Suprapubic skin (tissue), 4 donors: ENCODE measurements at places on chromosomes 6 and 20.

DNA sequence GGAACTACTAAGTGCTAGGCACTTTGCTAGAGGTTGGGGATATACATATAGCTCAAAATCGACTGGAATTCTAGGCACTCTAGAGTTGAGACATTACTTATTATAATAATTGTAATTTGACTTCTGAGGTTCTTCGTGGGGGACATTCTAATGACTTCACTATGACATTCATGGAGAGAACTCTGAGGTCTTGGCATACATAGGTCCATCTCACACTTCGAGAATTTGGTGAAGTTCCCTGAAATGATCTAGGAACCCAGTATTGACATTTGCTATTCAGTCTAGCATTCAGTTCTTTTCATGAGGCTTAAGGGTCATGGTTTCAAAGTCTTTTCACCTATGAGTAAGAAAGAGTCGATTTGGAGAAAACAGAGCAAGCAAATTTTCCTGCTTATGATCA is 446.6 kb upstream of the JAG1 start:
- no peak for DNase-seq

GRCh38 chr6:112188906-112189305 is 65.5 kb downstream of the LAMA4 start:
- DNase-seq: no peak

DNA sequence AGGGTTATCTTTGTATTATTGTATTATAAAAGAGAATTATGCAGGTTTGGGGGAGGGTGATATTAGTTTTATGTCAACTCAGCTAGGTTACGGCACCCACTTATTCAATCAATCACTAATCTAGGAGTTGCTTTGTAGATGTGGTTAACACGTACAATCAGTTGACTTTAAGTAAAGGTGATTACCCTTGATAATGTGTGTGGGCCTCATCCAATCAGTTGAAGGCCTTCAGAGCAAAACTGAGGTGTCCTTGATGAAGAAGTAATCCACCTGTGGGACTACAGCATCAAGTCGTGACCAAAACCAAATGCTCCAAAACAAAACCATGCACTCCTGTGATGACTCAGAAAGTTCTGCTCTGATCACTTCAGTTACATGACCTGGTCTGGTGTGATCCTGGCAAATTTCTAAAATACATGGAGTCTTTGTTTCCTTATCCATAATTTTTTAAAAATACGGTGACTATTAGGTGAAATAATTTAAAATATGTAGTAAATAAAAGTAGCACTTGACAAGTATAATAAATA is 114.1 kb downstream of the IYD start:
- no peak for DNase-seq

- no peak for DNase-seq
These were observed 219.2 kb downstream of the CLVS2 start for GRCh38 chr6:123215211-123215610.

DNA sequence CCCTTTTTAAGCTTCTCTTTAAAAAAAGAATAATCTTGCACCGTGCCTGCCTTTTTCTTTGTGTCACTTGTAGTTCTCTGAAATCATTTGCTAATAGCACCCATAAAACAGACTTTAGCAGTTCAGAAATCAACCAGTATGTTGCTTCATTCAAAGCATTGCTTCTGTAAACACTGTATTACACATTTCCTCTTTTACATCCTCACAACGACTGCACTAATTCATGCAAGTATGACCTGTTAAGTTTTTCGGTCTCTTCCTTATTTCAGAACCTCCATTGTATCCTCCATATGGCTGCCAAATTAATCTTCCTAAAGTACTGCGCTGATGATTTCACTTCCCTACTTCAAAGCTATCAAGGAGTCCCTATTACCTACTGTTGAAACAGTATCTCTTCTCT is 142.9 kb upstream of the RNF217 start:
- no peak for DNase-seq

DNA sequence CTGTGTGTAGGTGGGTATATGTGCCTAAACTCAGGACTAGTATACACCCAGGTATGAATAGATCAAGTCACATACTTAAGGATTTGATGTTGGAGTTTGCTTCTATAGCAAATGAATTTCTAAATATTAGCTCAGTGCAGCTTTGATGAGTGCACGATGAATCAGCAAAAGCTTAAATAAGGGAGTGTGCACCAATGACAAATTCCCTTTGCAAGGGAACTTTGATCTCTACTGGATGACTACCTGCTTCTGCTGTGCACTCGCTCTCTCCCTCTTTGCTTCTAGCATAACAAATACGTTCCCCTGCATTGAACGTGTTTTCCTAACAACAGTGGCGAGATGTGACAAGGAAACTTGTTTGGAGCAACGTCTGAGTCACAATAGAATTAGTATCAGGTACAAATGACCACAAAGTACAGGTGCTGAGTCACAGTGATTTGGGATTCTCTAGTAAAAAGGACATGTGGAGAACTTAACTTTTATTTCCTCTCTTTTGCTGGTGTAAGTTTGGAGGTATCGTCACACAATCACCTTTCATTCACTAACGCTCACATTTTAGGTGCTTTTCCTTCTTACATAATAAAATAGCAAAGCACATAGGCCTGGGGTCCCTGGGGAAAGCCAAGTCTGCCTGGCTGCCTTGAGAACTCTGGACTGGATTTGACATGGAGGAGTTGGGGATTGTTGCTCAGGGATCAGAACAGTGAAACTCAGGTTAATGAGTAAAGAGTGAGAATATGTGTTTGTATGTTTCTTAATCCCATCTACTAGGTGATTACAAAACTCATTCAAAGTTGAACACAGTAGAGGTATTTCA is 49.7 kb downstream of the KLHL31 start:
- no peak for DNase-seq

DNA sequence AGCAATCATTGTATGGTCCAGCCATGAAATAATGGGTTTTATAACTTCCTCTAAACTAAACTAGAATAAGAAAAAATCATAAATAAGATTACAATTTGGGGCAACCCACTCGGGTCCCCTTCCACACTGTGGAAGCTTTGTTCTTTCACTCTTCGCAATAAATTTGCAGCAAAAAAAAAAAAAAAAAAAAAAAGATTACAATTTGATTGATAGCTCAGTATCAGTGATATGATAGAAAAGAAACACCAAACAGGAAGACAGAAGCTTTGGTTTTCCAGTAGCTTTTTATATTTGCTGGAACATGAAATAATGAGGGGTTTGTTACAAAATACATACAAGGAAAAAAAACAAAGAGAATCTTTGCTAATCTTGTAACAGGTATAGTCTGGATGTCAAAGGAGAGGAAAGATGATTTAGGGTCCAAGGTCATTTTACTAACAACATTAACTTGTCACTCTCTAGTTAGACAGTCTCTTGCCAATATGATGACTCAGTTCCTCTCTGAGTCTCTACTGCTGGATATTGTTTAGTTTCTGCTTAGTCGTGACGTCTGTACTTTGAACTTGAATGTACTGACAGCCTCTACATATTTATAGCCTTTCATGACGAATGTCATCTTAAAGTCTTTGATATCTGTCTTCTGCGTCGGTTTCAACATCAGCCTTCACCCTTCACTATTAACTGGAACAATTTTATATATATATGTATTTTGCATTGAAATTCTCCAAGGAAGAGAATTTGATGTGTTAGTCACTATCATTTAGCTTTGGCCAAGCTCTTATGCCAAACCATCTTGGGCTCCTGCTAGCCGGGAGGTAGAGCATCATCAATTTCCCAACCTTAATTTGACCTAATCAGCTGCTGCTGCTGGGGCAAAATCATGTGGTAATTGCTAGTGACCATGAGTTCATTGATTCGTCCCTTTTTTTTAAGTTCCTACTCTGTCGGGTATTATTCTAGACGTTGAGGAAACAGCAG is 213.1 kb upstream of the STXBP5 start:
- no peak for DNase-seq

DNA sequence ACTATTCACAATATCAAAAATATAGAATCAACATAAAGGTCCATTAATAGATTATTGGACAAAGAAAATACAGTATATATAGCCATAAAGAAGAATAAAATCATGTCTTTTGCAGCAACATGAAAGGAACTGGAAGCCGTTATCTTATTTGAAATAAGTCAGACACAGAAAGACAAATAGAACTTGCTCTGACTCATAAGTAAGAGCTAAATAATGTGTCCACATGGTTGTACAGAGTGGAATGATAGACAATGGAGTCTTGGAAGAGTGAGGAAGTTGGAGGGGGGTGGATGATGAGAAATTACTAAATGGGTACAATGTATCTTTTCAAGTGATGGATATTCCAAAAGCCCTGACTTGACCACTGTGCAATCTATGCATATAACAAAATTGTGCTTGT is 613.5 kb downstream of the PHF3 start:
- no peak for DNase-seq
